ENCODE measurements at places on chromosomes 13 and 19.

DNA sequence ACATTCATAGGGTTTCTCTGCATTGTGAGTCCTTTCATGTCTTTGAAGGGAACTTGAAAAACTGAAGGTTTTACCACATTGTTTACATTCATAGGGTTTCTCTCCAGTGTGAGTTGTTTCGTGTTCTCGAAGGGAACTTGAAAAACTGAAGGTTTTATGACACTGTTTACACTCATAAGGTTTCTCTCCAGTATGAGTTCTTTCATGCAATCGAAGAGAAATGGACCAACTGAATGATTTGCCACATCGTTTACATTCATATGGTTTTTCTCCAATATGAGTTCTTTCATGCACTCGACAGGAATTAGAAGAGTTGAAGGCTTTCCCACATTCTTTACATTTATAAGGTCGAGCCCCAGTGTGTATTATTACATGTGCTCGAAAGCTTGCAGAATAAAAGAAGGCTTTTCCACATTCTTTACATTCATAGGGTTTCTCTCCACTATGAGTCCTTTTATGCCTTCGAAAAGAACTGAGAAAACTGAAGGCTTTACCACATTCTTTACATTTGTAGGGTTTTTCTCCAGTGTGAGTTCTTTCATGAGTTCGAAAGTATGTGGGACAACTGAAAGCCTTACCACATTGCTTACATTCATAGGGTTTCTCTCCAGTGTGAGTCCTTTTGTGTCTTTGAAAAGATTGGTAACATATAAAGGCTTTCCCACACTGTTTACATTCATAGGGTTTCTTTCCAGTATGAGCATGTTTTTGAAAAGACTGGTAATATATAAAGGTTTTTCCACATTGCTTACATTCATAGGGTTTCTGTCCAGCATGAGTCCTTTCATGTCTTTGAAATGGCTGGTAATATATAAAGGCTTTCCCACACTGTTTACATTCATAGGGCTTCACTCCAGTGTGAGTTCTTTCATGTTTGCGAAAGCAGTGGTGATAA lies 20.7 kb downstream of the ZNF14 start:
- H3K4me3 ChIP-seq, result no peak overlapping the region
- no peak for DNase-seq
- H3K27ac ChIP-seq, result no peak overlapping the region
- peaks cover 78% of the 10 kb centered on the region for H3K36me3 ChIP-seq

DNA sequence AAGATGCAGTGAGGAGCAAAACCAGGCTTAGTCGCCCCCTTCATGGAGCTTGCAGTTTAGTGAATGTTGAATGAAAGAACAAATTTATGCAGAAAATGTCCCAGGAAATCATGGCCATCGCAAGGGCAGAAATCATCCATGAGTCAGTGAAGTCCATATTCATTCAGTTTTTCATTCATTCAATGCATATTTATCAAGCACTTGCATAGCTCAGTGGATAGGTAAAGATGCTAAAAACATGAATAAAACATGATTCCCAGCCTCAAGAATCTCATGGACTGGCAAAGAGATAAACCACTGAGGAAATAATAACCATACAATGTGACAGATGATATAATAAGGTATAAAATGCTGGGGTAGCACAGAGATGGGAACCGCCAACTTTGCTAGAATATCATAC lies 58.8 kb downstream of the HSPH1 start:
- no peak for DNase-seq
- no peaks in the 10 kb centered on the region for H3K36me3 ChIP-seq
- H3K27ac ChIP-seq, result no peak overlapping the region
- H3K4me3 ChIP-seq, result no peak overlapping the region
- peaks cover 20% of the 10 kb centered on the region for H3K27me3 ChIP-seq

DNA sequence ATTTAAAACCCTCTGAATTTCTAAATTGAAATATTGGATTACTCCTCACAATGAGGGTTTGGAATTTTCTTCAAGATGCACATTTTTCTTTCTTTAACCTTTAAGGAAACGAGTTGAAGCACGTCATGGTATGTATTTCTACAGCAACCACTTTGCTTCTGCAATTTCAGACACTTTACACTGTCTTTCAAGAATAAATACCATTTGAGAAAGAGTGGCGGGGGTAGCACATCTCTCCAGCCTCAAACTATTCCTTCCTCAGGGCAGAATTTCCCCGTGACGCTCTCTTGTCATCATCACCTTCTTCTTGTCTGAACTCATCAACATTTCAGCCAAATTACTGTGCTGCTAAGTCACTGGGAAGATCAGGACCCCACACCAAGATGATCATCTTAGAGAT lies 1073.4 kb downstream of the EFNB2 start:
- no peak for DNase-seq
- no peak overlapping the region for H3K27ac ChIP-seq
- no peaks in the 10 kb centered on the region for H3K27me3 ChIP-seq
- no peak overlapping the region for H3K4me3 ChIP-seq

DNA sequence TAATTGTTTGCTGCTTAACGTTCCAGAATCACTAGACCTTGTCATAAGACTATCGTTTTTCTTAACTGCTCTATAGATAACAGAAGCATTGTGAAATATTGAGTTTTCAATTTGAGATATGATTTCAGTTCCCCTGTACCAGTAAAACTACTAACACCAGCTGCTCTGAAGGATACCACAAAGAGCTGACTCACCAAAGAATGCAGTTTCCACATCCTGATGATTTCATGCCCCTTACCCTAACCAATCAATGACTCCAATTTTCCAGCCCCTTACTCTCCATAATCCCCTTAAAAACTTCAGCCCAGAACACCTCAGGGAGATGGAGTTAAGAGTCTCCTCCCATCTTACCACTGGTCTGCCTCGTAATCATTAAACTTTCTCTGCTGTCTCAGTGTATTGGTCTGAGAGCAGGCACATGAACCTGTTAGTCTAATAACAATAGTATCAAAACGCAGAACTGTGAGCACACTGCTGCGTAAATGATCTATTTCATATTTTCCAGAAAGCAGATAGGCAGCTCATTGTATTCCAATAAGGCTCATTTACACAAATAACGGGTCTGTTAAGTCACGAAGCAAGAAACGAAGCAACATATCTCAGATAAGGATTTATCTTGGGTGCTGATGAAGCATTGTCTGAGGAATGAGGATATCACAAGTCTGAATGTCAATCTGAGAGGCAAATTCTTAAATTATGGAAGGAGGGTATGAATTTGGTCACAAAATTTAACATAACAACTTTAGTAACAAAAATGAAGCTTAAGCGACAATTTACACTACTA lies 14.1 kb upstream of the CCNA1 start:
- no peak overlapping the region for H3K27ac ChIP-seq
- DNase-seq, result no peak
- H3K4me3 ChIP-seq, result no peak overlapping the region
- H3K36me3 ChIP-seq, result no peaks in the 10 kb centered on the region
- no peaks in the 10 kb centered on the region for H3K4me1 ChIP-seq

DNA sequence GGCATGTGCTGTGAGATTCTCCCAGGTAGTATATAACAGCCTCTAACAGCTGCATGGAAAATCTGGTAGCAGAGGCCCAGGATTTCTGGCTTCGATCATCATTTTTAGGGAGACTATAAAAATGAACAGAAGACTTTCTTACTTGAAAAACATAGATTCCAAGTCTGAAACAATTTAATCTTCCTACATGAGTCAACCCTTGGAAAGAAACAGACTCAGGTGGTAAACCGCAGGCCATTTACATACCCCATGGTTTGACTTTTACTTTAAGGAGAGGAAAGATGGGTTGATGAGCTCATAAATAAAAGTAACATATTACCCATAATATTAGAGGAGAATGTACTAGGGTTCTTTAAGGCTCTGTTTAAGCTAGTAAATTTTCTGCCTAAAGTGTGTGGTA lies 121.6 kb downstream of the CYSLTR2 start:
- DNase-seq, result no peak
- no peak overlapping the region for H3K27ac ChIP-seq
- H3K36me3 ChIP-seq, result no peaks in the 10 kb centered on the region
- H3K27me3 ChIP-seq, result no peaks in the 10 kb centered on the region
- H3K4me3 ChIP-seq, result no peak overlapping the region

- H3K4me1 ChIP-seq, result peaks cover 10% of the 10 kb centered on the region
- DNase-seq, result no peak
- no peaks in the 10 kb centered on the region for H3K27me3 ChIP-seq
- H3K4me3 ChIP-seq, result peak overlapping the region; percentile 92
Measured at GRCh38 chr19:10871711-10872545, 575 bp downstream of the CARM1 start.

GRCh38 chr13:40190641-40191100 lies 475.8 kb downstream of the FOXO1 start:
- H3K27ac ChIP-seq, result peak overlapping the region; percentile 85
- H3K36me3 ChIP-seq, result no peaks in the 10 kb centered on the region
- peaks cover 47% of the 10 kb centered on the region for H3K4me1 ChIP-seq
- no peak overlapping the region for H3K4me3 ChIP-seq

GRCh38 chr13:31166591-31166990 lies 4.9 kb upstream of the HSPH1 start:
- no peak overlapping the region for H3K27ac ChIP-seq
- no peak overlapping the region for H3K4me3 ChIP-seq
- DNase-seq, result no peak
- peaks cover 7% of the 10 kb centered on the region for H3K4me1 ChIP-seq

DNA sequence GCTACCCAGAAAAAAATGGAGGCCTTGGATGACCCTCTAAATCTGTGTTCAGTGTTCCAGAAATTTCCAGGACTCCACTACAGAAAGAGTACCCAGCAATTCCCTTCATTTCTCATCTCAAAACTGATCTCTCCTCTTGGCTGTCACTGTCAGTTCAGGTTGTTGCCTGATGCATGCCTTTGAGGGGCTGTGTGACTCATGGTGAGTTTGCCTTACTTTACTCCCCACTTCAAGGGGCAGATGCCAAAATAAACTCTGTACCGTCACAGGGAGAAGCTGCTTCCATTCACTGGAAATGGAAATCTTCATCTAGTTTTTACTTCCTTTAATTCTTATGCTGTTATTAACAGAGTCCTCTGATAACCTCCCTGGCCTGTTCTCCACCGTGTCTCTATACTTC lies 1075.0 kb downstream of the DIAPH3 start:
- no peak for DNase-seq
- no peaks in the 10 kb centered on the region for H3K4me1 ChIP-seq
- H3K27me3 ChIP-seq, result no peaks in the 10 kb centered on the region

DNA sequence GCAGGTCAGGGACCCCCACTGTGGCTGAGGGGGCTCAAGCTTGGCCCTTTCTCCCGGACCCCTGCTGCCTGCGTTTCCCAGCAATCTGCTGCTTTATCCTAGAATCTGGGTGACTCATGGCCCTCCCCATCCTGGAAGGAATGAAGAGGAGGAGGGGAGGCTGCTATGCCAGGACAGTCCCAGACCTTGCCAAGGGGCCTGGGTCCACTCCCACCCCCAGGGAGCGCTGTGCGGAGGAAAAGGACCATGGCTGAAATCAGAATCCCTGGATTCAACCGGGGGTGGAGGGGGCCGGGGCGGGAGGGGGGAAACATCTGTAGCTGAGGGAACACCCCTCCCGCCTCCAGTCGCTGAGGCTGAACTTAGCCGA lies 20.5 kb downstream of the ZNF114 start:
- no peaks in the 10 kb centered on the region for H3K27me3 ChIP-seq
- H3K4me3 ChIP-seq, result peak overlapping the region; percentile 61
- H3K4me1 ChIP-seq, result peaks cover 17% of the 10 kb centered on the region
- no peak for DNase-seq
- no peaks in the 10 kb centered on the region for H3K36me3 ChIP-seq

DNA sequence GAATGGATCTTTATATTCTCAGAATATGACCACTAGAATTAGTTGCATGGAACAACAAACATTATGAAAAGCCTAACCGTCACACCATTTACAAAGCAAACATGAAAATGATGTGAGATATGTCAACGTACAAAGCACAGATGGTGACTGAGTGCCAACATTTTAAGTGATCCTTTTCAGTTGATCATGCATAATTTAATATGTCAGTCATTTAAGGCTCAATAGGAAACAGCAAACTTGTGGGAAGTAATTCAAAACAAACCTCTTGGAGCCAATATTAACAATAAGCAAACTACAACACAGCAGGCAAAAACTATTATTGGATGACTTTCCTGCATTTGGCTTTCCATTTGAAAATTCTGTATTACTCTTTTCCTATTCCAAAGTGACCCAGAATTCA lies 277.6 kb downstream of the SLITRK6 start:
- peaks cover 19% of the 10 kb centered on the region for H3K4me1 ChIP-seq
- no peak for DNase-seq
- no peaks in the 10 kb centered on the region for H3K27me3 ChIP-seq
- H3K27ac ChIP-seq, result no peak overlapping the region

DNA sequence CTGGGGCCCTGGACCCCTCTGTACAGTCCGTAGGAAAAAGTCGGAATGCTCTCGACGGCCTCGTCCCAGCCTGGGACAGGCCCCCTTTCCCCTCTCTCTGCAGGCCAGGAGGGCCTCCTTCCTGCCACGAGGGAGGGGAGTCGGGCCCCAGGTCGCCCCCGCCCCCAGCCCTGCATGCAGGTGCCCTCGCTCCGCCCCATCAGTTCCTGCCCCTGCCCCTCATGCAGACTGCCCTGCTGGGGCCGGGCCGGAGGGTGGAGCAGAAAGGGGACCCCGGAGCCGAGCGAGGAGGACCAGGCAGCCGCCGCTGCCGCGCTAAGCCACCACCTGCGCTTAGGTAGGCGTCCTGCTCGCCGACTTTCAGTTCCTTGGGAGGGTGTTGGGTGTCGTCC lies 7.3 kb downstream of the LYL1 start:
- peak overlapping the region; percentile 91 for H3K27ac ChIP-seq
- DNase-seq, result no peak
- peaks cover 51% of the 10 kb centered on the region for H3K36me3 ChIP-seq
- H3K27me3 ChIP-seq, result no peaks in the 10 kb centered on the region

GRCh38 chr19:39818626-39819097 lies 15.3 kb downstream of the DYRK1B start:
- no peaks in the 10 kb centered on the region for H3K36me3 ChIP-seq
- peaks cover 2% of the 10 kb centered on the region for H3K4me1 ChIP-seq

- H3K36me3 ChIP-seq, result no peaks in the 10 kb centered on the region
- H3K27me3 ChIP-seq, result no peaks in the 10 kb centered on the region
- DNase-seq, result no peak
- H3K4me1 ChIP-seq, result no peaks in the 10 kb centered on the region
- H3K27ac ChIP-seq, result no peak overlapping the region
Measured at GRCh38 chr13:66640231-66640630, 589.9 kb downstream of the PCDH9 start.

Measured in esophagus squamous epithelium (tissue), 5 donors.